ENCODE measurements at places on chromosomes 1 and 21.

- no peak for DNase-seq
Measured at GRCh38 chr1:231653632-231654031, 27.0 kb downstream of the DISC1 start.

DNA sequence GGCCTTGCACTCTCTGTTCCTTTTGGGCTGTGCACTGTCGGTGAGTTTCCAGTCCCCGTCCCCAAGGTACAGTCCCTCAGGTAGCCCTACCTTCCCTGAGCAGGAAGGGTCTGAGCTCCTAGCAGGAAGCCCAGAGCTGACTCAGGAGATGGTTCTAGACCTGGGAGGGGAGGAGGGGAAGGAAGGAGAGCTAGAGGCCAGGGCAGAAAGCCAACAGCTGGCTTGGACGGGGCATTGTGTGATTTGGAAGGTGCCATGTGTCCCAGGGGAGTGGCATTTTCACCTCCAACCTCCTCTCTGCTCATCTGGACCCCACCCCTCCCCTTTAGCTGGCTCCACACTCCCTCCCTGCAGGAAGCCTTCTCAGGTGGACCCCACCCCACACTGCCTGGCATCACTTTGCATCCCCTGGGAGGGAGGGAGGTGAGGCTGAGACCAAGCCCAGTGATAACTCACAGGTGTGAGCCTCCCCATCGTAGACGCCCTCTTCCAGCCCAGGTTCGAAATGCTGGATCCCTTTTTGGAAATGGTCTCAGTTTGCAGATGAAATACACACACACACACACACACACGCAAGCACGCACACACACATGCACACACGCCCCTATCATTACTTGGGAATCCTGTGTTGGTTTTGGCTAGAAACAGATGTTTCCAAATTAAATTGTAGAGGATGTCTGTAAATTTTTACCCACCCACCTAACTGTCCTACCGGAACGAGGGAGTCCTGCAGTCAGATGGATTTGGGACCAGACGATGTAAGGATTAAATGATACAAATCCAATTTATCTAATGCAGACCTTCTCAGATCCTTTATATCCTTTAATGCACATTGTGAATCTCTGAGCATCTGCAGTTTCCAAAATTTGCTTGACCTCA is 19.7 kb upstream of the IFNLR1 start:
- peak; percentile 16 for DNase-seq

- no peak for DNase-seq
Measured at GRCh38 chr1:59194621-59195020, 102.3 kb upstream of the FGGY start.

- peak; percentile 24 for DNase-seq
Measured at GRCh38 chr1:16612332-16613172, 812 bp downstream of the NBPF1 start.

- DNase-seq, result no peak
Measured at GRCh38 chr21:17461014-17461413, 51.8 kb upstream of the CXADR start.

- DNase-seq, result no peak
Measured at GRCh38 chr1:183609759-183610452, 19.6 kb upstream of the NCF2 start.

- peak; percentile 76 for DNase-seq
Measured at GRCh38 chr1:207925210-207925609, 14.3 kb upstream of the CD34 start.

GRCh38 chr1:6101826-6102531 is 56.3 kb downstream of the KCNAB2 start:
- DNase-seq, result no peak

DNA sequence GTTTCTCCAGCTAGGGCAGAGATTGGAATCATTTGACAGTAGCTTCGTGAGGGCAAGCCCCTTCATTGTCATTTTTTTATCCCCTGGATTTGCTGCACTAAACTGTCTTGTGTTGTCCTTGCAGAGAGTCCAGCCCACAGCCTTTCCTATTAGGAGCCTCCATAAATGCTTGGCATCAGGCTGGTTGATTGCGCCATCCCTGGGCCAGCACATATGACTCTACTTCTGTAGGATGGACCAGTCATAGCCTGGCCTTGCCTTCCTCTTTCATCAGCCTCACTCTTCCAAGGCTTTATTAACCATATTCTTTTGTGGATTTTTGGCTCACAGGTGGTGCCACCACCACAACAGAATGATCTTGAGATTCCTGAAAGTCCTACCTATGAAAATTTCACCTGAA is 31.4 kb downstream of the LY9 start:
- no peak for DNase-seq
